Ureter (tissue), 1 donor: ENCODE measurements at places on chromosomes 2 and 18. TPM values are rescaled to one million over a fixed set of nuclear protein-coding genes. Genes with fewer than 3 reads are reported as not detected.
A peak's percentile ranks its signal among the peaks of the same experiment; 100 is the strongest.

The RPRM gene
- 7.7 TPM for total RNA-seq

- DNase-seq: no peak
Measured at GRCh38 chr2:2175381-2176090, 155.5 kb downstream of the MYT1L start.

DNA sequence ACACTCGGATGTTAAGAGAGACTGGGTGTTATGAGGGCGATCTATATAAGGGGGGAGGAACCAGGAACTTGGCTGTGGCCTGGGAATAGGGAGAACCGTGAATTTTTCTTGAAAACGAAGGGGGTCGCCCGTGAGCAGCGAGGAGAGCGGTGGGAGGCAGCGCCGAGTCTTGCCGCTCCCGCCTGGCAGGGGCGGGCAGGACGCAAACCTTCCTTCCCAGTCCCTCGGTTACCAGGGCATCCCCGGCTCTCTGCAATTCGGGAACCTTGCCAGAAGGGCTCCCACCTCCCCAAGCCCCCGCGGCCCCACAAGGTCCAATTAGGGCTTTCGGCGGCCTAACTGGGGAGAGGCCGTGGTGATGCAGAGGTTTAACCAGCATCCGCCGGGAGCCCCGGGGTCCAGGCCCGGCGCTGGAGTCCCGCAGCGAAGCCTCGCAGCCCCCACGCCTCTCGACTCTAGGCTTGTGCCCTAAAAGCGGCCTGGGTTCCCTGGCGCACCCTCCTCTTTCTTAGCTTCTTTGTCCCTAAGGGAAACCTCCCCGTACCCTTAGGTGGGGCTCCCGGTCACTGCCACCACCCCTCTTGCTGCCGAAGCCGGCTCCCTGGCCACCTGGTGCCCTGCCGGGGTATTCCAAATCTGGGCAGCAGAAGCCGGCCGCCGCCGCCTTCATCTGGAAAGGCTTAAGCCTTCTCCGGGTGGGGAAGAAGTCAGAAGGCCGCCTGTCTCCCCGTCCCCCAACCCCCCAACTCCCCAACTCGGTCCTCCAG lies 680 bp upstream of the FHOD3 start:
- peak; percentile 78 for DNase-seq

The IL37 gene
- not detected for total RNA-seq

The BCL11A gene
- 31.4 TPM for total RNA-seq

- no peak for DNase-seq
Measured at GRCh38 chr18:74503137-74503536, 7.0 kb downstream of the CNDP2 start.

GRCh38 chr2:54680397-54681041 lies 42.9 kb upstream of the EML6 start:
- no peak for DNase-seq

GRCh38 chr18:22983175-22983574 lies 50.0 kb downstream of the RBBP8 start:
- no peak for DNase-seq

The POU3F3 gene
- not detected for total RNA-seq
